Smooth muscle cell of the umbilical artery (primary cell): ENCODE measurements at places on chromosomes 5 and 9. TPM values are rescaled to one million over a fixed set of nuclear protein-coding genes. Genes with fewer than 3 reads are reported as not detected.

Gene SLCO6A1
- not detected in 2 replicates for total RNA-seq

Gene INSL4
- total RNA-seq = not detected in 2 replicates

Gene ASPN
- total RNA-seq = 0.05 TPM in 1 of 2 replicates, not detected in the other

Gene IFNA2
- not detected in 2 replicates for total RNA-seq

Gene EEIG1
- total RNA-seq = 10.1 and 20.0 TPM in 2 replicates

Gene TMC1
- total RNA-seq = under 0.01 and 0.28 TPM in 2 replicates

Gene HEMGN
- total RNA-seq = not detected in 2 replicates

Gene MYOZ3
- total RNA-seq = 0.30 and 0.32 TPM in 2 replicates

Gene C9orf50
- total RNA-seq = not detected in 2 replicates
